ENCODE measurements at places on chromosomes 2 and 18.

DNA sequence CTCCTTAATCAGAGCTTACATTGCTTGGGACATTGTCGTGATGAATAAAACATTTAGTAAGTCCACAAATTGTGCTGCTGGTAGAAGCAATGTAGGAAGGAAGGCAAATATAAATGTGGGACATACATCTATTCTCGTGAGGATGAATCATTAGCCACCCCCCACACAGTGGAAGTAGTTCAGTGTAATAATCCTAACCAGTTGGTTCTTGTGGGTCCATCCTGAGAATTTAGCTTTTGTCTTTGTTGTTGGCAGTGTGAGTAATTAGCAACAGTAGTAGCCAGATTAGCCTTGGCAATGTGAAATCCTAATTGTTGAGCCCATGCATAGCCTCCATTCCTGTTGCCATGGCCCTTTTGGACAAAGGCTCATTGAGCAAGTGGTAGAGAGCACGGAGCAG is 532.1 kb downstream of the FBXO15 start:
- DNase-seq: no peak

GRCh38 chr2:167692936-167693335 is 554.5 kb downstream of the STK39 start:
- no peak for DNase-seq

GRCh38 chr2:26913606-26913998 is 56.8 kb upstream of the MAPRE3 start:
- DNase-seq: no peak

GRCh38 chr18:23970161-23971096 is 44.1 kb upstream of the TTC39C start:
- no peak for DNase-seq

- no peak for DNase-seq
Observed at GRCh38 chr2:10124538-10125045, 2.1 kb downstream of the RRM2 start.

DNA sequence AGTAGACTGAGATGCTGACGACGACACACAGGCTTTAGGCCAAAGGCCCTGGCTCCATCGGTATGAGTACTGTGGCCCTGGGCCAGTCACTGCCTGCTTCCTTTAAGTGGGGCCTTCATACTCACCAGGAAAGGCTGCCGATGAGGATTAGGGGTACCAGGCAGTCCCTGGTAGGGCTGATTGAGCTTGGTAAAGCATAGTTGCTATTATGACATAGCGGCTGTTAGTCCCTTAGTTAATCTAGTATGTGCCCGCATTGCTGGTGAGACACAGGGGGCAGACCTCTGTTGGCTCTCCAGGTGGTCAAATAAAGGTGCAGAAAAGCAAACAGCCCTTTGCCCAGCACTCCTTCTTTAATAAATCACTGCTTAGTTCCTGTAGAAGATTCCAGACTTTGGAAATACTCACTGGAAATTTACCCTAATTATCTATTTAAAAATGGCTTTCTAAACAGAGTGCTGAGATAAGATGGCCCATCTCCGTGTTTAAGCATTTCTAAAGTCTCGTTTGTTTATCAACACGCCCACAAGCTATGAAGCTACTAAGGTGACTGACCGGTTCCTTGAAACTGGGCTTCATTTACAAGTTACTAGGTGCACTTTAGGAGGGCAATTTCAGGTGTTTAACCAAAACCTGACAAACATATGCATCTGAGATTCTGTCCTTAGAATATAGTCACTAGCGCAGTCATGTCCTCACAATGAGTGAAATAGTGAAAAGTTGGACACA is 8.7 kb upstream of the BIN1 start:
- no peak for DNase-seq

- no peak for DNase-seq
Observed at GRCh38 chr2:34997779-34998178, 1357.8 kb upstream of the CRIM1 start.

DNA sequence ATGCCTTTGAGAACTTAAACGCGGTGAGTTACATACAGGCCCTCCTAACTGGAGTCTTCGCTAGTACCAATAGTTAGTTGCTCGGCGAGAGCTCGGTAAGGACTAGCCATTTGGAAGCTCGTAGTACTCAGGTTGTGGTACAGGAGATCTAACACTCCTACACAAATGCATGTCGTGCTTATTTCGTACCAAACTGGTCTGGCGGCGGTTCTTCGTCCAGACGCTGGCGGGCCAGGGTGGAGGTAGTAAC is 346 bp upstream of the VRK2 start:
- DNase-seq: no peak

DNA sequence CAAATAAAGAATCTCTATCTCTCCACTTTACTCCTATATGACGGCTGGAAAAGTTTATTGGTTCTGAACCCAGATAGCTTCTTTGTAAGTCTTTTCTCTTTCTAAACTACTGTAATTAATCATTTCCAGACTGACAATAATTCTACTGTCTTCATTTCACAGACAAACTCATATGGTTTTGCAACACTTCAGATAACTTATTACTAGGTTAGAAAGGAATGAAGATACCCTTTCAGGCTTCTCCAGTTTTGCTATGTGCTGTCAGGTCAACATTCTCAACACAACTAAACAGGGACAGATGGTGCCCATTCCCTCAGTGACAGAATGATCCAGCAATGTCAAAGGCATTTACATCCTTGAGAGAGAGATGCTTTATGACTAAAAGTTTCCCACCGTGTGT is 198.5 kb upstream of the ITGA4 start:
- DNase-seq: no peak

DNA sequence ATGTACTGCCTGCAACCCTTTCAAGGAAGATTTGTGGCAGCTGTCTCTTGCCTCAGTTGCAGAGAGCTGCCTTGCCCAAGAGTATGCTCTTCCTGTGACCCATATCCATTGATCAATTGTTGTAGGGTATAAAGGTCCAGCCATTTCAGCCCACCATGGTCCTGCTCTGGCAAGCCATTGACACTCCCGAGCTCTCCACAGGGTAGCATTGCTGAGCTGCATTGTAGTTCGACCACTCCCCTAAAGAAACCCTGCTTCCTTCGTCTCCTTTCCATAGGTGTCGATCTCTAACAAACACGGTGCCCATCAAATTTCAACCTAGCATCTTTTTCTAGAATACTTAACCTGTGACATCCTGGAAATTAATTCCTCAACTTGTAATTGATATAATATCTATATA is 104.9 kb upstream of the NDUFV2 start:
- DNase-seq: no peak

DNA sequence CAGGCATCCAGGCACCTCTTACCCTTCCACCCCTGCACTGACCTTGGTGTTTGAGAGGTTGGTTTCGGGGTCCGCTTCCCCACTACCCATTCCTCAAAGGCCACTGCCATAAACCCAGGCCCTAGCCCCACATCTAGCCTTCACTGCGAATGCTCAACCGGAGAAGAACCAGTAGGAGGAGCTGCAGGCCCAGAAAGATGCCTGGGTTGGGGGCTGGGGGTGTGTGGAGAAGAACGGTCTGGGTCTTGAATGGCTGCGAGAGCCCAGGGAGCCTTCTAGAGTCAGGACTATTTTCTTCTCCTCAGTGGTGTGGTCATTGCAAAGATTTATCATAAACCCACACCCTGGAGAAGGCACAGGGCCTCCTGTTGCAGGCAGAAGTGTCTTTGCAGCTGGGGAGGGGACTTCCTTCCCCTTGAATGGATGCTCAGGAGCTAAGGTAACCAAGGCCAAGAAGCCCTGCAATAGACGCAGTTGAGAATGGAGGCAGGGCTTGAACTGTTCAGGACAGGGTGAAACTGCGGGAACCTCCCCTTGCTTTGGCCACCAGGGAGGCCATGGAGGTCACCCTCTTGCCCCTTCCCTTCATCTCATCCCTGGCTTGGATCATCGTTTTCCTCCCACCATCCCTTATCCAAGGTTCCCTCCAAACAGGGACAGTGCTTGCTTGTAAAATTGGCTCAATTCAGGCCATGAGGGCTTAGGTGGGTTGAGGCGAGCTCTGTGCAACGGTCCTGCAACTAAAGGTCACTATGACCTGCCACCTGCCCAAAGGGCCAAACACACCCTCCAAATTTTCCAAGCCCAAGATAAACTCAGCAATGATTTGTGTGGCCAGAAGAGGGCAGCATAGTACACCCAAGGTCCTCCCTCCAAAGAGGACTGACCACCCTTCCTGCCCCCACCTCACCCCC is 20.9 kb downstream of the THNSL2 start:
- DNase-seq: no peak

DNA sequence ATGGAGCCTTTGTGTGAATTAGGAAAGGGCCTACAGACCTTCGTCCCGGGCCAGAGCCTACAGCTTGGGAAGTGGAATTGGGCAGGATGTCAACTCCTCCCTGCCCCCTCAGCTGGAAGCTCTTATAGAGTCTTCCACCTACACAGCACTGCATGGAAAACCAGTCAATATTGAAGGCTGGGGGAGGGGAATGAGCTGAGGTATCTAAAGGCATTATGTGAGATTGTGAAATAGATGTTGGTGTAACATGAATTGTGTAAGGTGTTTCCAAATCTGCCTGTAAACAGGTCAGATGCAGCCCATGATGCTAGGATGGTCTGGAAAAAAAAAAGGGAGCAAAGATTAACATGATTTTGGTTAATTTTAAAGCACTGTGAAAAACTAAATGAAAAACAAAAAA is 433.5 kb upstream of the POU3F3 start:
- DNase-seq: no peak

DNA sequence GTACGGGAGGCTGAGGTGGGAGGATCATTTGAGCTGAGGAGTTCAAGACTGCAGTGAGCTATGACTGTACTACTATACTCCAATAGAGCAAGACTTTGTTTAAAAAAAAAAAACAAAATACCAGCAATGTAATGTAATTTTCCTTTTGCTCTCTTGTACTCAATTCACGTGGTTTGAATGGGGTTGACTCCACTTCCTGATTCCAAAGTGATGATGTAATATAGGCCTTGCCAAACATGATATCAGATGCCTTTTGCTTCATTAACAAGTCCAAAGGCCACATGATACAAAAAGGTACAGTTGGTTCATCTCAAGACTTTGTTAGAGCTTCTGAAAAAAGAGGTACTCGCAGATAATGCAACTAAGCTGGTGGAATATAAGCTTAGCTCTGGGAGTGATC is 321.8 kb downstream of the ZEB2 start:
- no peak for DNase-seq

GRCh38 chr18:50802141-50802540 is 17.7 kb downstream of the MRO start:
- no peak for DNase-seq

- no peak for DNase-seq
Observed at GRCh38 chr2:18368008-18368407, 192.4 kb downstream of the RDH14 start.

DNA sequence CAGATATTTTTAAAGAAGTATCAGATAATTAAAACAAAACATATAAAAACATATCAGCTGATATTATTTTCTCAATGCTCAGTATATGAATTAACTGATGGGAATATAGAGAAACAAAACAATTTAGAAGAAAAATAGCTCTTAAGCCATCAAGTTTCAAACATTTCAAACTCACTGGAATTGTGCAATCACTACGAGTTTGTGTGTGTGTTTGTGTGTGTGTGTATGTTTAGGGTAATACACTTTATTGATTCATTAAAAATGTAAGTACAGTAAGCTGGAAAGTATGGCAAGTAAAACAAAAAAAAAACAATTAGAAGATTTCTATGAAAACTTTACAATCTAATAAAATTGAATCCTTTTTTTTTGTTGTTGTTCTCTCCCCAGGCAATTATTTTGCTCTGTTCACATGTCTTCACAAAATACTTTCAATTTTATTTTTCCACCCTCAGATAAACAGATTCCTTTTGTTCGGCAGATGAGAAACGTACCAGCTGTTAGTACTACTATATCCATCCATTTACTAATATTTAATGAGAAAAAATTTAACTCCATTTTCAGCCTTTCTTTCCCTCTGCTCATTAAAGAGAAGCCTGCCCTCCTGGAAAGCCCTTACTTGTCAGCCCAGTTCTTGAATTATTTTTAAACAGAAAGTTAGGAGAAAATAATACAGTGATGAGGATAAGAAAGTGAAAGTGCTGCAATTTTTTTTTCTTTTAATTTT is 87.6 kb downstream of the SLC8A1 start:
- DNase-seq: no peak

- no peak for DNase-seq
Observed at GRCh38 chr18:39958876-39959275, 1996.2 kb upstream of the PIK3C3 start.

GRCh38 chr2:109128048-109128615 is 873 bp upstream of the SH3RF3 start:
- no peak for DNase-seq

- DNase-seq: no peak
Observed at GRCh38 chr18:74534150-74534969, at the start of gene CNDP1. TSS of gene CNDP1 (plus strand) at chr18:74534500. CDS start at chr18:74534668, 168 bp downstream.

- no peak for DNase-seq
Observed at GRCh38 chr2:219099329-219099728, 38.6 kb upstream of the IHH start.

DNA sequence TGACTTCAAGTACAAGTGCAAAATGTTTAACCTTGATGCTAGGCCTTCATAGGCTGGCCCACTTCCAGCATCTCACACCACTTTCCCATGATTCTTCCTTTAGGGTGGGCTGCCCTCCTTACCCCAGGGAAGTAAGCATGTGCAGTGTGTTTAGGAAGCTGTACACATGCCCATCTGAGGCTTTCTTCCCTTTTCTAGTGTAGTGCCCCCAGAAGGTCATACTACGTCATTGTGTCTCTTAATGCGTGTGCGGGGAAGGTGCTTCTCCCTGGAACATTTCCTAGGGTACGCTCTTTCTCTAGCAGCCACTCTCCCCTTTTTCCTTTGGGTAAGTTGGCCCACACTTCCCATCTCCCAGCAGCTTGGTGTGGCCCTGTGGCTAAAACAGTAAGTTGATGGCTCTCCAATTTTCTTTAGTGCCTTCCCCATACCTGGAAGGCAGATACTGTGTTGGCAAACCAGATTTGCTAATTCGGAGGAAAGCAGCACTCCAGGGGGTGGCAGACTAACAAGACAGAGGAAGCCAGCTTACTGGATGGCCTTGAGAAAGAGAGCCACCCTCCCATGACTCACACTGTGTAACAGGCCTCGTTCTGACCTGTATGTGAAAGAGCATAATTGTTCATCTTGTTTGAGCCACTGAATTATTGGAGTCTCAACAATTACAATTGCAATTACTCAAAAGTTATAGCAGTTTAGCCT is 1.1 kb upstream of the SULT6B1 start:
- DNase-seq: no peak

- no peak for DNase-seq
Observed at GRCh38 chr2:8178911-8179310, 502.9 kb upstream of the ID2 start.

- DNase-seq: no peak
Observed at GRCh38 chr2:194015751-194016150, 1641.3 kb upstream of the SLC39A10 start.

DNA sequence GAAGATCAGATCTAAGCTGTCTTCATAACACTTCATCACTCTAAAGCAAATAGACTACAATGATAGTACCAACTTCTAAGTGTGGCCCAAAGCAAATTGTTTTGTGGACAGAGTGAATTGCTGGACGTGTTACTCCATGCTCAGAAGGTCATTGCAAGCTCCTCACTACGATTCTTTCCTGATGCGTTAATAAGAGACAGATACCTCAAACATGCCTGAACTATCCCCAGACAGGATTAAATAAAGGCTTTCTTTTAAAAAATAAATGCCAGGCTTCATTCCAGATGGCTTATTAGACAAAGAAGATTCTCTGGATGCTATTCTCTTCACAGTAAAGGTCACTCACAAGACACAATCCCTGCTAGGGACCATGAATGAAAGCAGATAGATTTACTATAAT is 621.2 kb downstream of the DCDC2C start:
- DNase-seq: no peak

- no peak for DNase-seq
Observed at GRCh38 chr18:79102886-79103285, 33.7 kb downstream of the ATP9B start.

All from stimulated activated CD4-positive, alpha-beta T cell treated with anti-CD3 and anti-CD28 coated beads, TNF-alpha, amount 100 ng/mL, for 1 hour (primary cell).